HT-29 (cell line): ENCODE measurements at places on chromosomes 7 and 10.

DNA sequence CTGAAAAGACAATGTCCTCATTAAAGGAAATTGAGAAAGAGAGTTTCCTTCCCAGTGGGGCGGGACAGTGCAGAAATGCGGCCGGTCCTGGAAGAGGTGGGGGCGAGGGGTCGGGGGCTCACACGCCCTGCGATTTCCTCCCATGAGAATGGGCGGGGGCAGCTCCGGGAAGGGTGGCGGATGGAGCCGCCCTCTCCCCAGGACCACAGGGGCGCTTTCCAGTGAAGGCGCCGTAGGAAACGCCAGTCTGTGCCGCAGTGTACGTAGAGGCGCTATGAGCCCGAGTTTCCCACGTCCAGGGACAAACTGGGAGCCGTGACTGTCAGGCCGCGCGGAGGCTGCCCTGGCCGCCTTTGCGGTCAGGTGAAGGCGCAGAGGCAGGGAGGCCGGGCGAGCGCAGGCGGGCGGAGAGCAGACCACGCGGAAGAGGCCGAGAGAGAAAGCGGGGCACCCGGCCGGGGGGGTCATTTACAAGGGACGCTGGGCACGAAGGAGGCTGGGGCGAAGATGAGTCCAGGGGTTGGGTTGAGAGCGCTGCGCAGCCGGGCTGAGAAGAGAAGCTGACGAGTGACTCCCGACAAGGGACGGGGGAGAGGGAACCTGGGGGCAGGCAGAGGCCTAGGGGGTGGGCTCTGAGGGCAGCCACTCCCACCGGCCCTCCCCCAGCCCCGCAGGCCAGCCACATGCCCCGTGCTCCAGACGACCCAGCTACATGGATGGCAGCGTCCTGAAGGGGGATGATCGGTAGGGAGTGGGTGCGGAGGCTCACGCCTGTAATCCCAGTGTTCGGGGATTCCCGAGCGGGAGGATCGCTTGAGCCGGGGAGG, 45.0 kb downstream of the ALOX5 start:
- peak; percentile 48 for DNase-seq

DNA sequence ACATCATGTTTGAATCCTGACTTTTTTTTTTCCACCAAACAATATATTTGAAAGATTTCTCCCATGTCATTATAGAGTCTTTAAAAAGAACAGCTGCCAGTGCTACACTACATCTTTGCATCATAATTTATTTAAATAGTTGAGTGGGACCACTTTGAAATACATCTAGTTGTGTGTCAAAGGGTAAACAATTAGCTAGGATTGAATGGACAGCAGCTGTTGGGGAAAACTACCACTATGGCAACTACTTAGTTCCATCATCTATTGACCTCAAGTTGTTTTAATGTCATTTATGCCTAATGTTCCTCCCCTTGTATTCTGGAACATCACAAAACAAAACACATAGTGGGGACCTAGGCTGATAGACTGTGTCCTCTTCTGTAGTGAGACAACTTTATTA, 985.1 kb downstream of the SORCS1 start:
- DNase-seq: no peak

GRCh38 chr7:116258734-116259133, 48.4 kb downstream of the TES start:
- peak; percentile 77 for DNase-seq

GRCh38 chr7:89129600-89130375, 334.3 kb upstream of the TEX47 start:
- no peak for DNase-seq

- DNase-seq: no peak
These were observed 32.6 kb upstream of the PDK4 start for GRCh38 chr7:95628831-95629439.

DNA sequence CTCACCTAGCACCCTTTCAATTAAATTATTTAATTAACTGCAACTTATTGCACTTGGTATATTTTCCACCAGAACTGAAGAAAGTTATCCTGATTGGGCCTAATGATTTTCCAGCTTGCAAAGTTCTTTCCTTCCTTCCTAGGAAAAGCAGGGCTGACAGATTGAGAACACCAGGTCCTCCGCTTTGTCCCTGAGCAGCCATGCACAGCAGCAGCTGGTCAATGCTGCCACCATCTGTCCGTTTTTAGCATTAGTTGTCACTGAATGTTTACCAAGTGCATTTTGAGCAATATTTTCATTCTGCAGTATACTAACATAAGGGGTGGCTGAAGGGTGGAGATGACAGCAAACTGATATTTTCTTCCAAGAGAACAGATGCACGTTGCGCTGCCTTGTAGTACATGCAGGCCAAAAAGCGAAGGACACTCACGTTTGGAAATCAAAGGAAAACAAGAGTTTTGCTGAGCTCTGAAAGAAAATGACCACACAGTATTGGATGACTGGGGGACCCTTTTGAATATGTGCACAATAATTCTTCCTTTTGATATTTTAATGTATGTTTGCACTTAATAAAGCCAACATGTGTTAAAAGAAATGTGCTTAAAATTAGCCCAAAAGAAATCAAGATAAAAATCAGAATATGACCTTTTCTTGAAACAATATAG, 248.8 kb upstream of the PTN start:
- peak; percentile 79 for DNase-seq

- no peak for DNase-seq
These were observed 109.5 kb downstream of the ADRA2A start for GRCh38 chr10:111186358-111186757.

- no peak for DNase-seq
These were observed 36.8 kb downstream of the NACAD start for GRCh38 chr7:45052011-45052410.

DNA sequence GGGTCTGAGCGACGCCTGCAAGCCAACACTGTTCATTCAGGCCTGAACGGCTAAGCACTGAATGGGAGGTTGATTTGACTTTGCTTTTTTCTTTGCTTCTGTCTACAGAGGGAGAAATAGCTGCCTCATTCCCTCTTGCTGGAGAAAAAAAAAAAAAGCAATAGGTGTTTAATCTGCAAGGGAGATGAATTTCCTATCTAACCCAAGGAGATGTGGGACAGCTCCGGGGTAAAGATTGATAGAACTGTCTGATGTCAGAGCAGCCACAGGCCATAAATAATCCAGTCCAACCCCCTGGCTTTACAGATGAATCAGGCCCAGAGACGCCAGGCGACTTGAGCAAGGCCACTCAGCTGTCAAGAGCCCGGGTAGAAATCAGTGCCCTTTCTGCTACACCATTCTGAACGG, 168.0 kb downstream of the ARHGAP12 start:
- DNase-seq: no peak

GRCh38 chr10:12459340-12459739, 110.0 kb downstream of the CAMK1D start:
- no peak for DNase-seq

GRCh38 chr10:17056781-17057428, 72.7 kb downstream of the CUBN start:
- no peak for DNase-seq

- DNase-seq: no peak
These were observed 536.6 kb downstream of the TCERG1L start for GRCh38 chr10:130774871-130775270.

DNA sequence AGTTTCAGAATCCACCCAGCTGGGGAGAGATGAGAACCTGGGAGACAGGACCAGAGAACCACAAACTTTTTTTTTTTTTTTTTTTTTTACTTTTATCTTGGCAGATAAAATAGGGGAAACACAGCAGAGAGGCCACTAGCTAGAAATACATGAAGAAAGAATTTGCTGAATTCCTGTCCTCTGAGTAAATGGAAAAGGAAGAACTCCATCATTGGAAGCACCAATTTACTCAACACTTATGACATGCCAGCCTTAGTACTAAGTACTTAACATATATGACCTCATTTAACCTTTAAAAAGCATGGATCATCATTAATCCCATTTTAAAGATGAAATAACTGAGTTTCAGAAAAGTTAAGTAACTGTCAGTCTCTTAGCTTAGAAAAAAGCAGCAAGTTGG, 343.0 kb upstream of the NPSR1 start:
- DNase-seq: no peak

GRCh38 chr7:47143339-47143738, 438.6 kb downstream of the TNS3 start:
- no peak for DNase-seq

DNA sequence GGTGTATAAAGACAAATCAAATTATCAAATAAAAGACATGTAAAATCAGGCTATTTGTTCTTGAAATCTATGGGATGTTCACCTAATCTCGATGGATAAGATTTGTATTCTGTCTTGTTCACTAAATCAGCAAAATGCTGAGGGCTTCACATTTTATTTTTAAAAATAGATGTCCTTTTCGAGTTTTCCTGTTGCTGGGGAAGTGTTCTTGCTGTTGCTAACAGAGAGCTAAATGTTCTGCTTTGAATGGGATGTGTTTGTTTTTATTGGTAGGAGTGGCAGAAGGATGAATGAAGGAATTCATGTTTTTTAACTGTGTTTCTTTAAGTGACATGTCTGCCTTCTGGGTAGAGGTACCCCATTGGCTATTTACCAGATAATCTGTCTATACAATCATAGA, 7.3 kb upstream of the SNX13 start:
- DNase-seq: no peak

DNA sequence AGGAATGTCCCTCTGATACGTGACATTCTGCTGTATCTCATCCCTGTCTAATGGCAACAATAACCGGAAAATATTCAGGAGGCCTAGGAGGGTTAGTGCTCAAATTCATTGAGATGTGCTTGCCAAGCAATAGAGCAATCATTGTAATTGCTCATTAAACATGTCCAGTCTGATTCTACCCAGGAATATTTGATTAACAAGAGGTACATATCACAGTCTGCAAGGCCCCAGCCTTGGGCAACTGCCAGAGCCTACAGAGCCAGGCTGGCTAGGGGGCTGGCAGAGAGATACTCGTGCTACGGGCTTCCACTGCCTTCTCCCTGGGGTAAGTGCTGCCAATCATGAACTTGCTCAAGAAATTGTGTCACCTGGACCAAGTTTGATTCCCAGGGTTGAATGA, 99.1 kb downstream of the ALOX5 start:
- no peak for DNase-seq

GRCh38 chr7:43721193-43721806, 8.0 kb downstream of the COA1 start:
- DNase-seq: peak; percentile 86

GRCh38 chr10:47040041-47040491, 128.8 kb downstream of the PTPN20 start:
- no peak for DNase-seq

DNA sequence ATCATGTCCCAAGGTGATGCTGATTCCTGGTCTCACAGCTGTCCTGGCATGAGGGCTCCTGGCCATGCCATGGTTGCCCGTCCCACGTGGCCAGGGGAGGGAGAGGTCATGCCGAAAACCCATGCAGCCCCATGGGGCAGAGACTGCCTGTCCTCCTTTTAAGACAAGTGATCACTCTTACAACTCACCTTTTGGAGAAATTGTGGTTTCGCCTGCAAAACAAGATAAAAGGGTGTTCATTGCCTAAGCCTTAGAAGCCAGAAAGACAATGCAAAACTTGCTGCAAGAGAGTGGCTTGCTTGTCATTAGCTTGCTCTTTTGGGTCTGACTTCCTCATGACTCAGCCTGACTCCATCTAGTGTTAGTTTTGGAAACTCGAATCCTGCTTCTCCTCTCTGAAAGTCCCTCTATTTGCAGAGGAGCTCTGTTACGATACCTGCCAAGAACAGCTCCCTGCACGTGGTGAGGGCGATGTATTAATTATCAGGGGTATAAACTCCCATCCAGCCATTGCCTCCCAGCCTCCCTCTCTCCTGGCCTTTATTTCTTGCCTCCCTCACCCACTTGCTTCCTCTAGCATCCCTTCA, 26.7 kb downstream of the TMEM273 start:
- DNase-seq: peak; percentile 16

DNA sequence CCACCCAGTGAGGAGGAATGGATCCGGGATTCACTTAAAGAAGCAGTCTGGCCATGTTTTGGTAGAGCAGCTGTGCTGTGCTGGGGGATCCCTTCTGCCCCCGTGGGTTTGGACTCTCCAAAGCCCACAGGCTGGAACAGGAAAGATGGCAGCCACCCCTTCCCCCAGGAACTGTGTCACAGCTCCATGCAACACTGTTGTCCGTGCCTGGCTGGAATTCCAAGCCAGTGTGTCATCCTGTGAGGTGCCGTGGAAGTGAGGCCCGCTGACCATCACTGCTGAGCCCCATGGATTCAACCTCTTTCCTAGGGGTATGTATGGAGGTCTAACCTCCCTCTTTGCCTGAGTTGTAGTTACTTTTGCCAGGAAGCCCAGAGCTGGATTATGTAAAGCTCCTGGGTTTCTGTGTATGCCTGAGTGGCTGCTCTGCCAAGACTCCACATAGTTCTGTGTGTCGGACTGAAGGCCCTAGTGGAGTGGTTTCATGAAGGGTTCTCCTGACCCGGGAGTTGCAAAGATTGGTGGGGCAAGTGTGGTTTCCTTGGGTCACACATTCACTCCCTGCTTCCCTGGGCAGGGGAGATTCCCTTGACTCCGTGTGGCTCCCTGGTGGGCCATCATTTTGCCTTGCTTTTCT, 35.1 kb upstream of the PCGF5 start:
- no peak for DNase-seq

DNA sequence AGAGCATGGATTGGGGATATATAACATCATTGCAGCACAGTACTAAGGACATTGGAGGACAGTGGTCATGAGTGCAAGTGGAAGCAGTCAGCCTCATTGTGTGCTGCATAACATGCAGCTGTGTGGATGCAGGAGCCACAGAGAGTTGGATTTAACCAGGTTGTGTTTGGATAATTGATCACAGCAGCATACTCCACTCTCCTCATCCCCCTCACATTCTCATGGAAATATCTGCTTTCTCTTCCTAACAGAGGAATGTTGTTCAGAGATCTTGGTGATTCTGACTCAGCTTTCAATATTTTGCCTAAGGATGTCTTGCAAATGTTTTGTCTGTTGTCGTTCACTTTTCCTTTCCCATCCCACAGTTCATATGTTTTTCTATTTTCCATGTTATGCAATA, 31.8 kb upstream of the LSM8 start:
- no peak for DNase-seq

DNA sequence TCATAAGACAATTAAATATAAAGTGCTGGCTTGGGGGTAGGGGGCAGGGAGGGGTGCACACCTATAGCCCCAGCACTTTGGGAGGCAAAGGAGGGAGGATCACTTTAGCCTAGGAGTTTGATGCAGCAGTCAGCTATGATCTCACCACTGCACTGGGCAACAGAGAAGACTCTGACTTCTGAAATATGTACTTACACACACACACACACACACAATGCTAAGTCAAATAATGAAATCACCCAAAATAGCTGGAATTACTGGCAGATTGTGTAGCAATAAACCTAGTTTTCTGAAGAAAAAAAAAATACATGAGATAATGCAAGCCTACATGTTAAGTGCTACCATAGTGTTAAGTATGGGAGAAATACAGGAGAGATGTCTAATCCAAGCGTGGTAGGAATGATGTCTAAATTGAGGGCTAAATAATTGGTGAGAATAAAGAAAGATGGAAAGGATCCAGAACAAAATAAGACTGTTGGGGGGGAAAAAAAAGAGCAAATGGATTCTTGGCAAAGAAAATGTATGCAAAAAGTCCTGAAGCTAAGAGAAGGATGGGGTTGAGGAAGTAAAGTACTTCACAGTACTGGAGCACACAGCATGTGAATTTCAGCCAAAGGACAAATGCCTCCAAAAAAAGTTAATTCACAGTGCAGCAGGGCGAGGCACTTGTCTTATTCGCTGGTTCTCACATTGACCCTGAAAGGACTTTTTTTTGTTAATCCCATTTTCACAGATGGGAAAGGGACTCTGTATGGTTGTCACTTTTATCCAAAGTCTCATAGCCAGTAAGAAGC, 73.9 kb downstream of the IGF2BP3 start:
- DNase-seq: no peak
